KBM-7 (cell line): ENCODE measurements at places on chromosomes 7 and 10.

- no peak for DNase-seq
These were observed 11.2 kb downstream of the SKIDA1 start for GRCh38 chr10:21514129-21514817.

DNA sequence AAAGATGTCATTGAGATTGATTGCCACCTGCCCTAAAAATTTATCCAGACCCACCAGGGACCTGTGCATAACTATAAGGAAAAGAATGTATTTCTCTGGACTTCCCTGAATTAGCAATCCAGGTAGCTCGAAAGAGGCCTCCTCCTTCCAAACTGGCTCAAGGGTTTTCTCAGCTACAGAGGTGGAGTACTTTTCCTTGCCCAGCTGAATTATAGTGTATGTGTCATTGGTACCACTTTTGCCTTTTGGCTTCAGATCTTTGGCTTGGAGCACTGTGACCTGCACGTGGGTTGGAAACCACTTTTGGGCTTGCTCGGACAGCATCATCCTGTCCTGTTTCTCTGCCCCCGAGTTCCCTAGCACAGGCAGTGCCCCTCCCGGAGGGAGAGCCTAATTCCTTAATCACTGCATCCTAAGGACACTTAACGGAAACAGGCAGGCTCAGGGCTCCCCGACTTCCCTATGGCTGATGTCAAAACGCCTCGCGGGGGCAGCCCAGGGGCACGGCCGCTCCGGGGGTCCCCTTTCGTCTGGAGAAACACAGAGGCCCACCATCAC, 825 bp downstream of the RAB11FIP2 start:
- DNase-seq = peak; percentile 60

- DNase-seq = peak; percentile 1
These were observed 344.0 kb downstream of the REEP3 start for GRCh38 chr10:63865210-63865609.

GRCh38 chr10:103546401-103546800, 52.9 kb downstream of the NEURL1 start:
- DNase-seq = no peak

DNA sequence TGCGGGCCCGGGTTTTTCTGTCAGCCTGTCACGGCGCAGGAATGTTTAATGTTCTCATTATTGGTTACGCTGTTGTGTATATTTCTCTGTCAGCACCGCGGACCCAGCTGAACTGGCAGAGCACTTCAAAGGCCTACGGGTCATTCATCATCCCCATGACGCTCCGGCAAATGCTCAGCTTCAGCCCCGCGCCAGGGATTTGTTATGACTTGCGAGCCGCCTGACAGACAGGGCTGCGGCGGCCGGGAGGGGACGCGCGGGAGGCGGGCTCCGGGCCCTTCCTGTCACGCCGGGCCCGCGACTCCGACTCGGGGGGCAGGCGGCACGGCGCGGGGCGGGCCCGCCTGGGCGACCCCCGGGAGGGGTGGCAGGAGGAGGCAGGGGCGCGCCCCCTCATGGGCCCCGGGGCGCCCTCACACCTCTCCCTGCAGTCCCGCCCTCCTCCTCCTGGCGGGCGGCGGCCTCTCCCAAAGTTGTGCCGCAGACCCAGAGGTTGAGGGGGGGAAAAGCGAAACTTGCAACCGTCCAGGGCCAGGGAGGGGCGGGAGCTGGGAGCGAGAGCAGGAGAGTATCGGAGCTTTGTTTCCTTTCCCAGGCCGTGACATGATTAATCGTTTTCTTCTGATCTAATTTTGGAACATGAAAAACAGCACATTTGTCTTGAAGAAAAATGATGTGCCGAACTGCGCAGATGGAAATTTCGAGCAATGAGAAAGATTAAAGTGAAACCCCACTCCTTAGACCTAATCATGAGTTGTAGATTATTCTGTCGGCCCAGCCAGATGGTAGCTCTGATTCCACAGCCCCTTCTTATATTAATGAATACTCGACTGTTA, 59.3 kb upstream of the COMTD1 start:
- peak; percentile 60 for DNase-seq

DNA sequence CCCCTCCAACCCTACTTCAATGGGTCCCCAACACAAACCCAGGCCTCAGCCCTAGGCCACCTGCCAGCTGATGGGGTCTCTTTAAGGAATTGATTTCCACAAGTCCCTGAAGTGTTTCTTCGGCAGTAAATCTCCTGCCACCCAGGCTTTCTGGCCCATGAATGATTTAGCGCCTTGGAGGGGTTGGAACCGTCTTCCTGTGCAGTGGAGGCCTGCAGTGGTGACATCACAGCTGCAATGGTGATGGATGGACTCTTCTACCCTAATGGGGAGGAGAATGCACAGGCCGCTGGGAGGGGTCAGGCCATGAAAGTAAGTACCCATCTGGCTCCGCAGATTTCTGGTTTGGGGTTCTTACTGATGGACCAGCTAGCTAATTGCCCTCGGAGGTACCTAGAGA, 163.8 kb downstream of the UBE2H start:
- DNase-seq = no peak

- DNase-seq = no peak
These were observed 99.1 kb downstream of the ZNF680 start for GRCh38 chr7:64463636-64464375.

DNA sequence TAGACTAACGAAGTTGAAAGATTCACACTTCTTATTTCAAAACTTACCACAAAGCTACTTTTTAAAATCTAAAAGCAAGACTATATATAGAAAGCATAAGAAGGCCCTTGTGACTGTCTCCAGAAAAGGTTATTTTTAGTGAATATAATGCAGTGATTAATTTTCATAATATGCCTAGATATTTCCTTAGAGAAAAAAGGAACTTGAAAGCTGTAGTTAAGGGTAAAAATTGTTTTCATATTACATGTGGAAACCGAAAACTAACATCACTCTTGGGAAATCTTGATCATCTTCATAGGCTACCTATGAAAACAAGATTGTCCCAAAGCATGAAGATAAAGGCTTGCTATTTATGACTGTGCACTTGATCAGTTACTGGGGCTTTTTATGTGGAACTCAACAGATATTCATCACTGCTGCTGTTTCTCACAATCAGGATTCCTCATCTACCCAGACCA, 223.2 kb downstream of the SH2D4B start:
- DNase-seq = no peak

DNA sequence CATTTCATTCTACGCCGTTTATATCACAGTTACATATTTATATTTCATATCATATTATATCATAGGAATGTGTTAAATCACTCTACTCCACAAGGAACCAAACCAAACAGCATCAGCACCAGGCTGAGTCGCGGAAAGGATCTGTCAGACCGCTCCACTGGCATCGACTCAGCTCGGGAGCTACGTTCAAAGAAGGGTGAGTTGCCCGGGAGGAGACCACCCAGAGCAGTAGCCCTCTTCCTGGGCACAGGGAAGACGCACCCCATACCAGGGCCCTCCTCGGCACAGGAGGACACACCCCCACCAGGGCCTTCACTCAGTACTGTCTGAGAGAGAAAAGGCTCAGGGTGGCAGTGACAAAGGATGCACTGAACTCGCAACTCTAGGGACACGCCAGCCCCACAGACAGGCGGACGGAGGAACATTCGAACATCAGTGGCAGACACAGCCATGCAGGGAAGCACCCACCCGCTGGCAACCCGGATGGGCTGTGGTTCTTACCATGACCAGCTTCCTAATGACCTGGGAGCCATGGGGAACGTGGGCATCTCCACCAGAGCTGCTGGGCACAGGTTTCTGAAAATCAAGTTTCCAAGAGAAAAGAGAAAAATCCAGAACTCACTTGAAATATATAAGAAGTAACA, 28.7 kb downstream of the PITRM1 start:
- no peak for DNase-seq
